Stimulated activated CD8-positive, alpha-beta memory T cell treated with anti-CD3 and anti-CD28 coated beads, Interleukin-4, amount 100 ng/mL, for 1 hour (primary cell): ENCODE measurements at places on chromosomes 3 and 15.

DNA sequence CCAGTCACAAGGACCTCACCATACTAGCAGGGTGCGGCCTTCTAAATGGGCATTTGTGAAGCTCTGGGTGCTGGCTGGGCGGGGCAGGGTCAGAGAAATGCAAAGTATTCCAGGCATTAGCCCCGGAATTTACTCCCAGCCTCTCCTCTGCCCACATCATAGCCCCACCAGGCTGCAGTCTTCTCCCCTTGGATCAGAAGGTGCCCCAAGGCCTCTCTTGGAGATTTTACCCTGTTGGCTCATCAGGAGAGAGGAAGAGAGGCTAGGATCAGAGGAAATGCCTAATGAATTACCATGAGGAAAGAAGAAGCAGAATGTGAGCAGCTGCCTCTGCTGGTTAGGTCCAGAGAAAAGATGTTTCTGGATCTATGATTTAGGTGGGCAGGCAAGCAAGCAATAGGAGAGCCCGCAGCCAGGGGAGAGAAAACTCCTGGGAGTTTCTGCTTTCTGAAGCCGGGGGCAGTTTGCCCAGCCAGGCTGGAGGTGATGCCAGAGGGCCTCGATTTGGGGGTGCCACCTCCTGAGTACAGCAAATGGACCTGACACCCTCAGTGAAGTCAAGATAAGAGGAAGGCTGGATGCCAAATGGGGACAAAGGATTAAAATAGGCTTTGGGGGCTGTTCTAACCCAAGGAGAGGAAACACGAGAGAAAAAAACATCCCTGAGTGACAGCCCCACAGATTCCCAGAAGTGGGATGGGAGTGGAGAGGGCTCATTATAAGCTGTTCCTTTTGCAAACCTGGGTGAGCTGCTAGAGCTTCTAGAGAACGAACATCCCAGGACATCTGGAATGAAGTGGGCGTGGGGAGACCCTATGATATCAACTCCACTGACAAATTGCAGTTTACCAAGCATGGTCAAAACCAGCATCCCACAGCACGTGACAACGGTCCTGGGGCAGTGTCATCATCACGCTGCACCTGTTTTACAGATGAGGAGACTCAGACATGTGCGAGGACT lies 65.4 kb downstream of the BDH1 start:
- no peak for DNase-seq

DNA sequence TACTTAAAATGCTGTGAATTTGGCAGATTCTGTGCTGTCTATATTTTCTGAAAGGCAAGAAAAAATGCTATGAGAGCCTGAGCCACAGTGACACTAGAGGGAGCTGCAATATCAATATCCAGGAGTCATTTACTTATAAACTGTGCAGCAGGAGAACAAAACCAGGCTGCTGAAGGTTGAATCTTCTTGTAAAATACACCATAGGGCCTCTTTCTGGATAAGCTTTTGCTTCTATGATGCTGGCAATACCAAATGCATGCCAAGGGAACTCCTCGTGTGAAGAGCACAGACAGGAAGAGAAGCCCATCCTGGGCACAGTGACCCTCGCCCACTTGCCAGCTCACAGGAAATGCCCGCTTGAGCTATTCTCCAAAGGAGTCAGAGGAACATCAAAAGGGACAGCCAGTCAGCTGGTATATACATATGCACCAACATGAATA lies 48.0 kb upstream of the TSPAN3 start:
- DNase-seq = peak; percentile 6

DNA sequence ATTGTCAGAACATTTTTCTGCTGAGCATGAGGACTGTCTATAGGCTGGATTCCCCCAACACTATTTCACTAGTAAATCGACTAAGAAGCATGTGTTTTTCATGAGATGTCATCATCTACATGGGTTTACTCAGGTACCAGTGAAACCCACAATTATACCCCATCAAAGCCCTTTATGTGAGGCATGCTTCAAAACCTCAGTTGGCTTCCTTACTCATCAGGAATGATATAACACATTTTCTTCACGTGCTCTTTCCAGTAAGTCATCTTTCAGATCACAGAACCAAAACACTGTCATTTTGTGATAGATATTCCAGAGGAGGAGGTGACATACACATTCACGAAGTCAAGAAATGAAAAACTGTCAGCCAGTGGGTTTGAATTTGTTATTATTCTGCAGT lies 116.5 kb downstream of the ANO10 start:
- DNase-seq = no peak

GRCh38 chr3:105653166-105653565 lies 215.6 kb downstream of the CBLB start:
- DNase-seq = no peak

- DNase-seq = no peak
Measured at GRCh38 chr3:183845608-183846288, 20.4 kb upstream of the MAP6D1 start.

- DNase-seq = no peak
Measured at GRCh38 chr15:82066455-82066854, 20.6 kb upstream of the MEX3B start.

DNA sequence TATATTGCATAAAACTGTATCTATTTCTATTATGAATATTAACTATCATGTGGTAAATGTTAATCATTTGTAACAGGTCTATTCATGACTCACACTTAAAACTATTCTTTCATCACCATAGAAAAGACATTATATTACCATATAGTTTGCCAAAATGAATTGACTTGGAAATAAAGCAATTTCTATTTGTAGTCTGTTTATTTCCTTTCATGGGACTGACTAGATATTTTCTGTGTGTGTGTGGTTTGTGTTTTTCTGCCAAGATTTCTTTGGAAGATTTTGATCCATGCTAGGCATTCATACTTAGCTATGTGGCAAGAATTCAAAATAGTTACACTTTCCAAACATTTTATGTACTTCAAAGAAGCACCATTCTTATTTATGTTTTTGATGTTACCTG lies 522.5 kb upstream of the AGTR1 start:
- DNase-seq = no peak

DNA sequence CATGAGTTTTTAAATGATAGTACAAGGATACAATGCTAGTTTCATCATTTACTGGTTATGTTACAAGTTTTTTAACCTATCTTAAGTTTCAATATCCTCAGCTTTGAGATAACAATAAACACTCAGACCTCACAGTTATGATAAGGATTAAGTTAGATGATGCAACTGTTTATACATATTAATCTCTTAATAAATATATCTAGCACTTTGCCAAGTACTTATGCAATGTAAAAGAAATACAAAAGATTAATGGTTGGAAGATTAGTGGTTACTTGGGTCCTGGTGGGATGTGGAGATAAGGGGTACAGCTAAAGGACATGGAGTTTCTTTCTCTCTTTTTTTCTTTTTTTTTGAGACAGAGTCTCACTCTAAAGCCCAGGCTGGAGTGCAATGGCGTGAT lies 12.0 kb downstream of the SPPL2A start:
- no peak for DNase-seq

DNA sequence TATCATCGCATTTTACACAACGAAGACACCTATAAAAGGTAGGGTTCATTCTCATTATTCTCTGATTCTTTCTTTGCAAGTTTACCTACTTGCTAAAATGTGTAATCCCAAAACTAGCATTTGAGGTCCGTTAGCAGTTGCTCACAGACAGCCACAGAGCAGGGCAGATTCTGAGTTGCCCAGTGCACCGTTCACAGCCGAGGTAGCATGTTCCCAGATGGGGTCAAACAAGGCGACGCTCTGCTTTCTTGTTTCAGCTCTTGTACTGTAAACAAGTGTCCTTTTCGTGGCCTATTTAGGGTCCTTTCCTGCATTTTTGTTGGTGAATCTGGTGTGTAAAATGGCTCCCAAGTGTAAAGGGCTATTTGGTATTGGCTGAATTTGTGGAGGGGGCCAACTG lies 3.1 kb downstream of the PPP1R2 start:
- no peak for DNase-seq

DNA sequence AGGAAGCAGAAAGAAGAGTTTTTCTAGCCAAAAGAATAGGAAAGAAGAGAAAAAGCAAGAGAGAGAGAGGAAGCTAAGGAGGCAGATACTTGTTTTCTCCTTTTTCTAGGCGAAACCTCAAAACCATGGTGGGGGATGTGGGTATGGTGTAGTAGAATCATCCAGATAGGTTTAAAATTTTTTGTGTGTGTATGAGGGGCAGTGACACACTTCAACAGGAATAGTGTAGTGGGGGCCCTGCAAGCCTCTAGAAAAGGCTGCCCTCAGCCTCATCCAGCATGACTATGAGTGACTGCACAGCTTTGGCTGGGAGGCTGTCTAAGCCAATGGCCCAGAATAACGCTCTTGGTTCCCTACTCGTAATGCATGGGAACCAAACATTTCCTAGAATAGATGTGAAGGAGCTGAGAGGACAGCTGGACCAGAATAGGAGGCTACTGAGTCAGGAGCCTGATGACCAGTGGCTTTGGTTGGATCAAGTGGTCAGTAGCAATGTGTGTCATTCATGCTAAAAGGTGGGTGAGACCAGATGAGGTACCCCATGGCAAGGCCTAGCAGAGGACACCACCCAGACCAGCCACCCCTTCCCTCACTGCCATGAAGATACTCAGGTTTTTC lies 24.4 kb downstream of the MOBP start:
- no peak for DNase-seq

- no peak for DNase-seq
Measured at GRCh38 chr3:53792866-53793265, 53.4 kb downstream of the CHDH start.

- peak; percentile 3 for DNase-seq
Measured at GRCh38 chr3:170222647-170223541, 670 bp downstream of the PRKCI start.

GRCh38 chr3:29763115-29763514 lies 482.2 kb downstream of the RBMS3 start:
- DNase-seq = no peak

- DNase-seq = no peak
Measured at GRCh38 chr3:81363816-81364215, 397.6 kb downstream of the GBE1 start.

DNA sequence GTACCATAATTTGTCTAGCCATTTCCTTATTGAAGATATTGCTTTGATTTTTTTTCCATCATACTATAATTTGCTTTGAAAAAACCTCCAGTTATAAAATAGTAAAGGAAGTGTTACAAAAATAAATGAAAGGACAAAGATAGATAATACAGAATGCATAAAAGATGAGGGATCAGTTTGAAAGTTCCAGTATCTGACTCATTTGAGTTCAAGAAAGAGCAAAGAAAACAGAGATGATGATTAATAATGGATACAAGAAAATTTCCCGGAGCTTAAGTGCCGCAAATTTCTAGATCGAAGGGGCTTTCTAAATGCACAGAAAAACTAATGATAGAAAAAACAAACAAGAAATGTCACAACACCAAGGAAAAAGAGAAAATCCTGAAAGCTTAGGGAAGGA lies 4.3 kb downstream of the WDR48 start:
- no peak for DNase-seq

- no peak for DNase-seq
Measured at GRCh38 chr3:150543531-150543930, 2.8 kb downstream of the SERP1 start.

GRCh38 chr3:110816008-110816407 lies 255.6 kb upstream of the NECTIN3 start:
- DNase-seq = no peak

- no peak for DNase-seq
Measured at GRCh38 chr3:25894101-25894500, 104.2 kb downstream of the OXSM start.
